CD4-positive, alpha-beta T cell treated with Interferon alpha-2 for 1 hour (primary cell): ENCODE measurements at places on chromosomes 5 and 9.

- no peak for DNase-seq
Measured at GRCh38 chr9:89116805-89117192, 61.8 kb downstream of the SHC3 start.

GRCh38 chr5:1754531-1755220, 45.0 kb downstream of the MRPL36 start:
- no peak for DNase-seq

- no peak for DNase-seq
Measured at GRCh38 chr5:57911438-57911837, 428.8 kb upstream of the ACTBL2 start.

DNA sequence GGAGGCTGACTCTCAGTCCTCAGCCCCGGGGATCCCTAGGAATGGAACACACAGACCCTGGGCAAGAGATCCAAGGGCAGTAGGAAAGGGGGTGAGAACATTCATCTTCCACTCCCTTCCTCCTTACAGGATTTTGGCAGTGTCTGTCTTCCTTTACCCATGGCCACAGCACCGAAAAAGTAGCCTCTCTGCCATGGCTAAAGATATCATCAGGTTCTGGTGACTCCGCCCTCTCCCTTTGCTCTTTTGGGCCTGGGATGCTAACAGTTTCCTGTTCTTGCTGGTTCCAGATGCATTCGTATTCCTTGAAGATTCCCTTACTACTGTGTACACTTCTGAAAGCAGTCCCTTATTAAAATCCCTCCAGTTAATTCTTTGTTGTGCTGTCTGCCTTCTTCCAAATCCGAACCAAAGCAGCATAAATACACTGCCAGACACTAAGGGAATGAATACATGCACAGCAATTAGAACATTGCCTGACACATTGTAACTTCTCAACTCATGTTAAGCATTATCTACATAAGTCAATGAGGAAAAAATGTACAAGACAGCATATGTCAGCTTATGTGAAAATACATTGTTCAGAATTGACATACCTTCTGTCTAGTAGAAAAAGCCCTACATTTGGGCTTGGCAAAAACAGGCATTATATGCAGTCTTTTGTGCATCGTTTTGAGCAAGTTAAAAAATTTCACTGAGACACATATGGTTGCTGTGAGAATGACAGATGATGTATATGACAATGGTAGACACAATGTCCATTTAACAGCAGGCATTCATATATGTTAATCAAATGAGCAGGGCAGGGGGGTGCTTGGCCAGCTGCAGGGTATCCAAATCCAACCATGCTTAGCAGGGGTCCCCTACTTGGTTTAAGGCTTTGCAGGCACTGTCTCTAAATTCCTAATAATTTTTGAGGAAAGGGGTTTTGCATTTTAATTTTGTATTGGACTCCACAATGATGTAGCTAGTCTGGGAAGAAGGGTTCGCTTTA, 58.8 kb upstream of the RAI14 start:
- DNase-seq, result no peak

DNA sequence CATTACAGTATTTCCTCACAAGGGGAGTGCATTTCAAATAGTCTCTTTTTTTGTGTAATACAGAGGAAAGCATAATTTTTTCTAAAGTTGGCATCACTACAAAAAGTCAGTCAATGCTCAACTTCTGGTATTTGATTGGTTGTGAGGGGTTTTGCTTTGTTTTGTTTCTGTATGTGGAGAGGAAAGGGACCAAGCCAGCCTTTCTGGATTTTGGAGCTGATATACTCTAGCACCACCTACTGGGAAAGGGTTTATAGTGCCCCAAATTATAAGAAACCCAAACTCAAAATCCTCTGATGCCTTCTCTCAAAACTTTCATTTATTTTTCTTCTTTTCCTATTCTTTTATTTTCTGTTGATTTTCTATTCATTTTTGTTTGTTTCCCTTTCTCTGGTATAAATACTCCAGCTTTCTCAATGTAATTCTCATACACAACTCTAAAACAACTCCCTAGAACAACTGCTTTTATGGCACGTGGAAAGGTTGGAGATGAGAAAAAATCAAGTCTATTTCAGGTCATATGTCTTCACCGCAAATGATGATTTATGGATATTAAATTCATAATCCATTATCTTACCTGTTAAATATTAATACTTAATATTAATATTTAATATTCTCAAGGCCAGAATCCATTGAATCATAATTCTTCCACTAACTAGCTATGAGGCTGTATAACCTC, 69.5 kb upstream of the ANXA1 start:
- DNase-seq, result no peak

DNA sequence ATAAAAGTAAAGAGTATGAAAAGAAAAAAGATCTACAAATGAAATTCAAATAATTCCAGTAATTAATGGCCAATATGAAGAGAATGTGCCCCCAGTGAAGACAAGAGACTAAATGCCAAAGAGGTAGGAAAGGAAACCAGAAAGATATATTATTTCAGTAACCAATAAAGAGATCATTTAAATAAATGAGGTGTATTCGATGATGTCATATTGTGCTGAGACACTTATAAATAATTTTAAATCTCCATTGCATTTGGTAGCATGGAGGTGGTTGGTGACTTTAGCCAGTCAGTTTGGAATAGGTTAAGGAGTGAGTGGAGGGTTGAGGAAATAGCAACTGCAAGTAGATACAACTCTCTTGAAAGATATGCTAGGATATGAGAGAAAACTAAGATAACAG, 417.7 kb upstream of the PTGER4 start:
- DNase-seq, result no peak

DNA sequence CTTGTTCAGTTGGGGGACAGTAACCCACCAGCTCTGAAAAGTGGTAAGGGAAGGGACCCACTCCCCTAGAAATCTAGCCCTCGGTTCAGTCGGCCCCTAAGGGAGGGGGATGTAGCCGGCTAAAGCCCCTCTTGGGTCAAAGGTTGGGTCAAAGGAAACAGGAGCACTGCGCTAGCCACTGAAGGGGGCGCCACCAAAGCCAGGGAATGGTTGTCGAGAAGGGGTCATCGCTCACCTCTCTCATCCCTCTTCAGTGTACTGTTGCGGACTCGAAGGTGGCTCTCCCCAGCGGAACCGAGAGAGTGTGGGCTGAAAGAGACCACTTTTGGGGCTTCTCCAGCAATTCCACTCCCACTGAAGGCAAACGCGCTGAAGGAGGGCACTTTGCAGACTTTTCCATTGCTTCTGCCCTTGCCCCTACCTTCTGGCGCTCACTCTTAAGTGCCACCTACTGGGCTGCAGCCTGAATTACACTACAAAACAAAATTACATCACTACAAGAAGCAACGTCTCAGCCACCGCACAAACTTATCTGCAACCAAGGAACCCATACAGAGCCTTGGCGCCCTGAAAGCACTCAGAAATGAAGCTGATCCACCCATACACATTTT, 396.9 kb downstream of the PDE4D start:
- no peak for DNase-seq
